Fibroblast of skin of left quadriceps (primary cell): ENCODE measurements at places on chromosomes 2 and 18.

- no peak for DNase-seq
Measured at GRCh38 chr2:33729353-33729752, 130.3 kb upstream of the FAM98A start.

DNA sequence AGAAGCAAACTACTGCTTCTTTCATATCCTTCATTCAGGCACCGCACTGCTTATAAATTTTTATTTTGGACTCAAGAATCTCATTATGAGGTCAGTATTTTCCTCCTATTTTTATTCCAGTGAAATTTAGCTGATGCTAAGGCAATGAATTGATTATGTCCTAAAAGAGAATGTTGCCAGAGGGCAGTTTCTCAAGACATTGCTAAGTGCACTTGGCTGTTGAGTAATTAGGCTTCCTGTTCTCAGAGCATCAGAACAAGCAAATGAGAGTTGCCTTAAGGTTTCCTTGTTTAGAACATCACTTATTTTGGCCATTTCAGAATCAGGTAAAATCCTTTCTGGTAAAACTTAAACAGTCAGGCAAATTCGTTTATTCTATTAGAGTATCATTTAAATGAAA lies 548.6 kb upstream of the ZEB2 start:
- DNase-seq = no peak

GRCh38 chr18:13265008-13265910 lies 46.7 kb downstream of the LDLRAD4 start:
- no peak for DNase-seq

DNA sequence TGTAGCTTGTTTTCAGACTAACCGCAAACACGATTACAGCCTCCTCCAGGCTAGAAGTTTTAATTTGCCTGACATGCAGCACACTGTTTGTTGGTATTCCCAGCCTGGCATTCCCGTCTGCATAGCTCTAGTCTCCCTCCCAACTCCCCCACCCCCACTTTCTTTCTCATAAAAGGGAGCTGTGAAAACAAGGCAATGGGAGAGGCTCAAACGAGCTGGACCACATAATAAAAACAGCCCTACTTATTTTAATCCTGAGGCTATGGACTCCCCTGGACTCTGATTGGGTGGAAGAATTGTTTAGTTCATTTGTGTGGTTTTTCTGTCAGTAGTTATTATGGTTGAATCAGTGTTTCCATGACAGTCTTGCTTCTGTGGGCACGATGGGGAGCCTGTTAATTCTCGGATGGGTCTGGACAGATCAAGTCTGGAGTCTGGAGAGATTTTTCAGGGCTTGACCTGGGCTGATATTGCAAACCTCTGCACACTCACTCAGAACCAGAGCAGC lies 1.2 kb downstream of the STON1 start:
- DNase-seq = no peak

- DNase-seq = no peak
Measured at GRCh38 chr18:3248062-3248657, 559 bp downstream of the MYL12A start.

- DNase-seq = peak; percentile 37
Measured at GRCh38 chr2:172168917-172169346, 66.2 kb upstream of the DLX2 start.

DNA sequence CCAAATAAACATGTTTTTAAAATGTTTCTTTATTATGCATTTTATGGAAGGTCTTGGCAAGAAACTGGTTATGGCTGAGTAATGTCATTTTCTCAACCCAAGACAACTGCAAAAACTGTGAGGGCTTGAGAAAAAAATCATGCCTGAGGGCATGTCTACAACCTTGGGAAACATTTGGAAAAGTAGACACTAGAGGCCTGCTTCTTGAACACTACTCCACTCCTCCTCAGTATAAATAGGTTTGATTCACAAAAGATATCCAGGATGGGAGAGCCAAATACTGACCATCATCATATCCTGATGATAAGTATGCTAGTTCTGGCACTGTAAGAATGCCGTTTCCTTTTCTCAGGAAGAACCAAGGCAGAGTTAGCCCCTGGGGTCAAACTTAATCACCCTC lies 71.1 kb downstream of the OSR1 start:
- no peak for DNase-seq

GRCh38 chr18:23572012-23572411 lies 14.3 kb downstream of the NPC1 start:
- no peak for DNase-seq

DNA sequence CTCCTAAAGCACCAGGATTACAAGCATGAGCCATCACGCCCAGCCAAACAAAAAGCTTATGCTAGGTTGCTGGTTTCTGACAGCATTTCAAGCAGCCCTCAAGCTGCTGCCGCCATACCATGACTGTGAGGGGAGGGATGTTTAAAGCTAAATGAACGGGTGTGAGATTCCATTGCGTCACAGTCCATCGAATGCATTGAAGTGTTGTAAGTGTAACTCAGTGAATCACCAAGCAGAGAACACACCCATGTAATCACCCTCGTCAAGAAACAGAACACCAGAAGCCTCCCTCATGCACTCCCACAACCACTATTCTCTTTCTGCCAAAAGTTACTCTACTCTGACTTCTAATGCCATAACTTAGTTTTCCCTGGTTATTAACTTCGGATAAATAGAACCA lies 32.8 kb upstream of the MC5R start:
- no peak for DNase-seq

DNA sequence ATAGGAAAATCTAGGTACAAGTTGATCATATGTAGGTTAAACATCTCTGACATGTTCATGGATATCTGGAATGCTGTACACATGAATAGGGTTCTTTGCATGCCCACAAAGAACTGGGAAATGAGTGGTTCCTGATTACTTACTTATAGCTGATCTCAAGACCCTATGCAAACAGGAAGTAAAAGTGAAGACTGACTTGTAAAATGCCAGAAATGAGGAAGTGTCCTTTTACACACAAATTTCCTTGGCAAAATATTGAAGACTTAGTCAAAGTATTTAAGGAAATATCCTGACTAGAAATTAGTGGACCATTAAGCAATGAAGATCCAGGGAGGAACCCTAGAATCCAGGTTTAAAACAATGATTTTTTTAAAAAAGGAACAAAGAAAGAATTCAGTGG lies 203.7 kb upstream of the DLGAP1 start:
- no peak for DNase-seq

DNA sequence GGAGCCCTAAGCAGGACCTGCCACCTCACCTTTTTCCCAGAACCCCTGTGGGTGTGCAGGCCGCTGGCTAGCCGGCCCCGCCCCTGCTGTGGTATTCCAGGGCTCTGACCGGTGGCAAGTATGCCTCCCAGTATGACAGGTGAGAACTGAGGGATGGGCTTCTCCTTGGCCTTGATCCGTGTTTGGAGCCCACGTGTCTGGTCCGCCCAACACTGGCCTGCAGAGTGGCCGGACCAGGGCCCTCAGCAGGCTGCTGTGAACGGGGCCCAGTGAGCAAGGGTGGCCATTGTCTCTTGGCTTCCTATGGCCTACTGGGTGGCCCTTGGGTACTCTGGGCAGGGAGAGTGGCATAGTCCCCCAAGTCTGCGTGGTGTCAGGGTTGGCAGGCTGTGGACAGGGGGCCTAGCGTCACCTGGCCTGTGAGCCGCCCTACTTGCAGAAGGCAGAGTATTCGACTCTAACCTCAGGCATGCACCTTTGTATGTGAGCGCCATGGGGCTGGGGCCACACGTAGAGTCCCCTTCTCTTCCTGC lies 1.8 kb downstream of the RNPEPL1 start:
- no peak for DNase-seq

- DNase-seq = no peak
Measured at GRCh38 chr18:12302391-12303147, 5.5 kb upstream of the TUBB6 start.

DNA sequence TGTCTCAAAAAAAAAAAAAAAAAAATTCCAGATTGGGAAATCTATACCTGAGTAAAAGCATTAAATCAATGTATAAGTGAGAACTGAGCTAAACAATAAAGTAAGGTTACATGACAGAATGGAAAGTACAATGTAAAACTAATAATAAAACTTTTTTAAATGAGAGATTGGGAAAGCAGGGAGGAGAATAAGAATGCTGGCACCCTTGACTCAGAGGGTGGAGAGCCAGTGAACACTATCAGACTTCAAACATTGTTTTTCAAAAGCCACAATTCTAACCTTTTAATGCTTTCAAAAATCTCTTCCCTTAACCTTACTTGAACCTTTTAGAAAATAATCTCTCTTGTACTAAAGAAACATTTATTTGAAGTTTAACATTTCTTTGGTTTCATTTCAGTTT lies 63.5 kb downstream of the TBC1D8 start:
- no peak for DNase-seq

DNA sequence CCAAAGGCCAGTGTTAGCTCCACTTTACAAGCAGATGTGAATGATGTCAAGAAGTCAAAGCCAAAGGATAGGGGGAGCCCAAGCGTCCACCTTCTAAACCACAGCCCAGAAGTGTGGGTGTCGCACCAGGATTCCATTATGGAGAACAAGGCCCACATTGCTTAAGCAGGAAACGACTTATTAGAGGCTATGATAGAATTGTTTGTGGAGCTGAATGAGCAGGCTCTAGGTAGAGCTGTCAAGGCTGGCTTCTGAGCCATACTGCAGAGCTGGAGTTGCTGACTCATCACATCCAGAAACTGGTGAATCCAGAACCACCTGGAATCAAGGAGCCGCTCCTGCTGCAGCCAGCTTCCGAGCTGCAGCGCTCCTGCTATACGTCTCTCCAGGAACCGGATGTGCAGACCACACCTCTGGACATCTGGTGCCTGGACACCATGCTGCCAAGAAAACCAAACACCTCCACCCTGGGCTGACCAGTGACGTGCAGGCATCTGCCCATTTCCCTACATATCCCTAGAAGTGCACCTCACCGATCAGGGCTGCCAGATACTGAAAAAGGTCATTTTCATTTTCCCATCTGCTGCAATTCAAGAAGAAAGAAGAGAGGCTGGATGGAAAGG lies 6.2 kb upstream of the TWIST2 start:
- no peak for DNase-seq

DNA sequence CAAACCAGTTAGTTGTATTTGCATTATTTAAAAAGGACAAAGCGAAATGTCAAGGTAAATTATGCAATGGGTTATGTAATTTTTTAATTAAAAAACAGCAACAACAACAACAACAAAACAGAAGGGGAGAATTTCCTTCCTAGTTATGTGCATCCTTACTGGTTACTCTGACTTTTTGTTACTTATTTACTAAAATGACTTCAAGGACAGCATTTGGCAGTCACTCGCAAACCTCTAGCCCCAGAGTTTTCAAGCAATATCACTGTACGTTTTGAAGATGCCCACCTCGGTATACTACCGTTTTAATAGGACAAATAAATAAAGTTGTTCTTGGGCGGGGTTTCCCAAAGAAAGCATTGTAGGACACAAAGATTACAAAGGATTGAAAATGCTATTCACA lies 24.7 kb upstream of the MRO start:
- no peak for DNase-seq

DNA sequence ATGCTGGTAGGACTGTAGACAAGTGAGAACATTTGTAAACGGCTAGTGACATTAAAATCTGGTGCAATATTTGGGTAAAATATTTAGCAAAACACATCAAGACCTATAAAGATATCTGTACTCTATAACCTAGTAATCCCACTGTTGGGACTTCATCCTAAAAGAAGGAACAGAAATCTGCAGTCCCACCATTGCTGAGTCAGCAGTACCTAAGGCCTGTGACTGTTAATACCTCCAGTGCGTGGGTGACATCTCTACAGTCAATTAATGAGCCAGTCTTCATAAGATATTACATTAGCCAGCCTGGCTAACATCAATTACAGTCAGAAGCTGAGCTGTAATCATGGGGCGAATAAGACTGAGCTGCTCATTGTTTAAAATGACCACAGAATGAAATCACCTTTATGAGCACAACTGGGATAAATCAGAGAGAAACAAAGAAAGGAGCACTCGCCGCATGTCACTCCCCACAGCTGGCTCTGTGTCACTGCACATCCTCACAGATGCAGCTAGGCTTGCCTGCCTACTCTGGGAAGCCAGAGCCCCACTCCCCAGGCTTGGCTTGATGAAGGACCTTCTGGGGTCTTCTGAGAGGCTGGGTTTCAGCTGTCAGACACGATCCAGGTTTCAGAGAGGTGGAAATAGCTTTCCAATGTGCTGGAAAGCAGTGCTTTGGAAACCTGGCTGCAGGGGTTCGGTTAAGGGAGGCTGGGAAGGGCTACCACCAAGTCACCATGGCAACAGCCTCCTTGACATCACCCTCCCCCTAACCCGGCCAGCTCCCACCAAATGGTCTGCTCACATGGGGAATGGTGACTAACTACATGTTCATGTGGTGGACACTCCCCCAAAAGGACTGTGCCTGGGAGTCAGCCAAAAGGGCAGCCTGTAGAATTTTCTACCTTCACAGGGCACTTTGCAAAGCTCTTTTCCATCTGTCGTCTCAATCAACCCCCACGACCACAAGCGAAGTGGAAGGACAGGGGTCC lies 145.0 kb downstream of the ZBTB7C start:
- DNase-seq = no peak
